Right renal pelvis (tissue), 4 donors: ENCODE measurements at places on chromosomes 4 and X.
A peak's percentile ranks its signal among the peaks of the same experiment; 100 is the strongest.

DNA sequence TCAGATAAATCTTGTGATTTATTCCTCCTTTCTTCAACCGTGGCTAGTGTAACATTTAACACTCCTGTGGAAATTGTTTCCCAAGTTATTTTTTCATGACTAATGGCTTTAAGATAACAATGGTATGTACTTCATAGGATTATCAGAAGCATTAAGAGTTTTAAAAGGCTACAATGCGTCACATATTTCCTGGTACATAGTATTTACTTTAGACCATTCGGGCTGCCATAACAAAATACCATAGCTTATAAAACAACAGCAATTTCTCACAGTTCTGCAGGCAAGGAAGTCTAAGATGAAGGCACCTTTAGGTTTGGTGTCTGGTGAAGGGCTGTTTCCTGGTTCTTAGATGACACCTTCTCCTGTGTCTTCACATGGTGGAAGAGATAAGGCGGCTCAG lies 158.6 kb downstream of the PAPSS1 start:
- no peak for DNase-seq

- DNase-seq, result peak; percentile 2
These were observed 46.5 kb downstream of the JAKMIP1 start for GRCh38 chr4:6153874-6154273.

DNA sequence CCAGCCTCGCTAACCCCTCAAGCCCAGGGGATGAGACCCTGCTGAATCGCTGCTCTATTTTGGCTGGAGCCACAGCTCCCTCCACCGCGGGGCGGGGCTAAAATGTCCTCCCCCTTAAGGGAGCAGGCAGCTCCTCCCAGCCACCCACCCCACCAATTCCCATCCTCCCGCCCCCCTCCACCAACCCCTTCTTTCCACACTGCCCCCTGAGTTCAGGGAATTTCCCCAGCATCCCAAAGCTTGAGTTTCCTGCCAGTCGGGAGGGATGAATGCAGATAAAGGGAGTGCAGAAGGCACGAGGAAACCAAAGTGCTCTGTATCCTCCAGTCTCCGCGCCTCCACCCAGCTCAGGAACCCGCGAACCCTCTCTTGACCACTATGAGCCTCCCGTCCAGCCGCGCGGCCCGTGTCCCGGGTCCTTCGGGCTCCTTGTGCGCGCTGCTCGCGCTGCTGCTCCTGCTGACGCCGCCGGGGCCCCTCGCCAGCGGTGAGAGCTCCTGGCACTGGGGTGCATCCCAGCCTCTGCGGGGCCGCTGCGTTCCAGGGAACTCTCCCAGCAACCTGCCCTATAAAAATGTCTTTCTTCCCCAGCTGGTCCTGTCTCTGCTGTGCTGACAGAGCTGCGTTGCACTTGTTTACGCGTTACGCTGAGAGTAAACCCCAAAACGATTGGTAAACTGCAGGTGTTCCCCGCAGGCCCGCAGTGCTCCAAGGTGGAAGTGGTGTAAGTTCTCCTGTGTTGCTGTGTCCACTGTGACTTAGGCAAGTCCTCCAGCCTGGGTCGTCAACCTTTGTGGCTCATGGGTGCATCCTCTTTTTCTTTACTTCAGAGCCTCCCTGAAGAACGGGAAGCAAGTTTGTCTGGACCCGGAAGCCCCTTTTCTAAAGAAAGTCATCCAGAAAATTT lies at the start of gene CXCL6:
Gene CXCL6 (plus strand): TSS at position 306 of the 907 bp plus-strand sequence. CDS start 73 bp downstream, at position 379.
- DNase-seq, result no peak

DNA sequence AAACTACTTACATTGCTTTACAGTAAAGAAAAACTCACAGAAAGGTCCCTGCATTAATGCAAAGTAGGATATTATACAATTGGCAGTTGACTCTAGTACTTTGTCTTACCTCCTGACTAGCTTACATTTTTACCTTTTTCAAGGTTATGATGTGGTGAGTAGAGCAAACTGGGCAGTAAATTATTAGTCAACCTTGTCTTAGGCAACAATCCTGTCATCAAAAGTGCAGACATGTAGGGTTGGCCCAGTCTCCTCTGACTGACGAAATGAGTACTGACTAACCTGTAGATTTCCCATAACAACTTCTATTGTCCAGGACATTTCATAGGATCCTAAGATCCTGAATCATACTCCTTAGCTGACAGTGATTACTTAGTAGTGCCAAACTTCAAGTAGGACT lies 142.0 kb upstream of the NUDT6 start:
- DNase-seq, result no peak

GRCh38 chrX:155169881-155170280 lies 46.4 kb upstream of the VBP1 start:
- no peak for DNase-seq

GRCh38 chr4:82484996-82485783 lies 54.8 kb downstream of the ENOPH1 start:
- DNase-seq, result no peak

DNA sequence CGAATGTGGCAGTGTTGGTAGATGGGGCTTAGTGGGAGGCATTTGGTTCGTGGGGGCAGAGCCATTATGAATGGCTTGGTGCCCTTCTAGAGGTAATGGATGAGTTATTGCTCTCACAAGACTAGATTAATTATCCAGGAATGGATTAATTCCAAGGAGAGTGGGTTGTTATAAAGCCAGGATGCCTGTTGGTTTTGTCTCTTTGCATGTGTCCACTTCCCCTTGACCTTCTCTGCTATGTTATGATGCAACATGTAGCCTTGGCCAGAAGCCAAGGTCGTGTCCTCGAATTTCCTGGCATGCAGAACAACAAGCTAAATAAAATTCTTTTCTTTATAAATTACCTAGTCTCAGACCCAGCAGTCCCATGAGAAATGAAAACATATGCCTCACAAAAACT lies 111.2 kb upstream of the PLS3 start:
- DNase-seq, result no peak

DNA sequence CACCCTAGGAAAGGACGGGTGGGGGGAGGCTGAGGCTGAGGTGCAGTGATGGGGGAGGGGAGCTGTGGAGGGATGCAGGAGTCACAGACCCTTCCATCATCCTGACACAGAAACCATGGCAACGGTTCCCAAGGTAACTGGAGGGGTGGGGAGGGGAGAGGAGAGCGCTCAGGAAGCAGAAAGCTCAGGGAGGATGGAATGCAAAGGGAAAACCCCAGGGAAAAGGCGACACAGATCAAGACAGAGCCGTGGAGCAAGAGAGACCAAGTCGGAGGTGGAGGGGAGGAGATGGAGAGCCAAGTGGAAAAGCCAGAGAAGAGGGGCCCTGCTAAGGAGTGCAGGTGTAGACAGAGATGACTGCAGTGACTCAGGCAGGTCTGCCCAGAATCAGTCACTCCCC lies 14.5 kb downstream of the L1CAM start:
- no peak for DNase-seq

DNA sequence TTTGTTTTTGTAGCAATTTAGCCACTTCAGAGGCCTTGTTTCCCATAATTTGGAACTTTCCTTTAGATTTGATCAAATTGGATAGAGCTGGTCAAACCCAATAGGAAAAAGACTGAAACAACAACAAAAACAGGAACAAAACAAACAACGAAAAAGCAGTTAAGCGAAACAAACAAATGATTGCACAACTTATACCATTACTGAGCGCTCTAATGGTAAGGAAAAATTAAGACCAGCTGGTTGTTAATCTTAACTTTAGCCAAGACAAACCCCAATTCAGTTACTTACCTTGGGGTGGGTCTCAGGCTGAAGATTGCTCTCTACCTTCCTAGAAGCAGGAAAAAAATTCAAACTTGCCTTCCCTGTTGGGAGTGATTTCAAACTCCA lies 38.3 kb downstream of the SPCS3 start:
- no peak for DNase-seq

- DNase-seq, result no peak
These were observed 105.1 kb upstream of the SMIM31 start for GRCh38 chr4:164648849-164649212.

- no peak for DNase-seq
These were observed 43.6 kb upstream of the BEX4 start for GRCh38 chrX:103171353-103171752.
